Psoas muscle (tissue), 8 donors: ENCODE measurements at places on chromosomes 6 and 20. TPM values are rescaled to one million over a fixed set of nuclear protein-coding genes. Genes with fewer than 3 reads are reported as not detected.

DNA sequence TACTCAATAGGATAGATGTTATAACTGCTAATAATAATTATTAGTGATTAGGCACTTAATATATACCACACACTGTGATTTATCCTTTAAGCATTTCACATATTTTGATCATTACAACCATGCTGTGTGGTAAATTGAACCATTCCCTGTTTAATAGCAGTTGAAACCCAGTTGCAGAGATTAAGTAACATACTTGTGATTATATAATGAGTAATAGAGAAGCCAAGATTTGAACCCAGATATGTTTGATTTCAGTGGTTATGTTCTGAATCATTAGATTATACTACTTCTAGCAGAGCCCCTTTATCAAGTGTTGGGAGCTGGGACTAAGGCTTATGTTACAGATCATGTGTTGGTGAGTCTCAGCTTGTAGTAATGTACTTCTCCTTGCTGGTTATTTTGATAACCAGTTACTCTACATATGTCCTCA is 44.1 kb downstream of the STK4 start:
- H3K27me3 ChIP-seq = no peaks in the 10 kb centered on the region
- H3K36me3 ChIP-seq = peaks cover 18% of the 10 kb centered on the region
- H3K4me3 ChIP-seq = no peak overlapping the region
- no peaks in the 10 kb centered on the region for H3K4me1 ChIP-seq
- DNase-seq = no peak
- no peak overlapping the region for H3K27ac ChIP-seq

GRCh38 chr6:16322666-16323312 is 84.4 kb downstream of the GMPR start:
- peak overlapping the region; percentile 37 for H3K4me3 ChIP-seq
- peak; percentile 70 for DNase-seq
- H3K27me3 ChIP-seq = no peaks in the 10 kb centered on the region
- H3K36me3 ChIP-seq = no peaks in the 10 kb centered on the region

The ARMH2 gene
- total RNA-seq = not detected

The CDC40 gene
- 8.5 TPM for total RNA-seq

The RFX6 gene
- not detected for total RNA-seq

The TSPYL4 gene
- total RNA-seq = 8.7 TPM
